ENCODE measurements at places on chromosomes 12 and 14.

GRCh38 chr12:111298582-111299436 lies 70.1 kb downstream of the PHETA1 start:
- peak; percentile 58 for DNase-seq

GRCh38 chr12:57454566-57455373 lies at the start of gene INHBE:
INHBE (plus strand) TSS chr12:57455307; CDS start chr12:57455537, 230 bp downstream.
- DNase-seq: no peak

GRCh38 chr12:9378430-9378835 lies 170.2 kb upstream of the PZP start:
- DNase-seq: no peak

DNA sequence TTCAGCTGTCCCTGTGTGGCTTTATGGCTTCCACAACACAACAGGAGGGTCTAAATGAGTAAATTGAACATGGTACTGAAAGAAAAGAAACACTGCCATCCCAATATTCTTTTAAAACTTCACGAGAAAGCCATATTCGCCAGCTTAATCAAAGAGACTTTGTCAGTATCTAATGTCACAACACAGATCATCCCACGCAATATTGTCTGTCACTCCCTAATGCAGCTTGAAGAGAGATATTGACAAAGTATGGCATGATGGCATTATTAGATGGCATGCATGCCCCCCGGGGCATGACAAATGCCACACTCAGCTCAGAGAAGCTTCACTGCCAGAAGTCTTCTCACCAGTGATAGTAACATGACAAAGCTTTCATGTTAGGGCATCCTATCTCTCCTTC lies 197.8 kb downstream of the TTC8 start:
- no peak for DNase-seq

- peak; percentile 51 for DNase-seq
These were observed 9.5 kb upstream of the CSAD start for GRCh38 chr12:53190108-53190729.

- no peak for DNase-seq
These were observed 42.4 kb downstream of the CKAP4 start for GRCh38 chr12:106205208-106206069.

GRCh38 chr12:100624571-100624970 lies 51.1 kb downstream of the GAS2L3 start:
- DNase-seq: no peak
